ENCODE measurements at places on chromosomes 12 and 14.

GRCh38 chr14:75413013-75413412, 14.8 kb upstream of the JDP2 start:
- no peak for DNase-seq

DNA sequence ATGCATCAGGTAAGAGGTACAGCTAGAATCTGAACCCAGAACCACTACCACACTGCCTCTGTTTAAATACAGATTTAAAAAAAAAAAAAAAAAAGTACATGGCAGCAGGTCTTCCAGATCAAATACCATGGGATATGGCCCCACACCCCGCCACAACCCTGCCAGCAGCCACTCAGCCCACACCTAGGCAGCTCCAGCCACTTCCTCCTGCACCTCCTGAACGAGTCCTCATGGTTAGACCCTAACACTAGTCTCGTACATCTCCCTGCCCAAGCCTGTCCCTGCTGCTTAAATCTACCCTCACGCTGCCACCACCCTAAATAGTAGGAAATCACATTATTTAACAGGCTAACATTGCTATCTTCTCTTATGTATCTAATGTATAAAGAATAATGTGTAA, 12.6 kb downstream of the SETD3 start:
- DNase-seq = no peak

- DNase-seq = no peak
These were observed 393.0 kb downstream of the FSCB start for GRCh38 chr14:44113769-44114730.

GRCh38 chr12:2682296-2683251, 112.2 kb upstream of the FKBP4 start:
- peak; percentile 90 for DNase-seq

DNA sequence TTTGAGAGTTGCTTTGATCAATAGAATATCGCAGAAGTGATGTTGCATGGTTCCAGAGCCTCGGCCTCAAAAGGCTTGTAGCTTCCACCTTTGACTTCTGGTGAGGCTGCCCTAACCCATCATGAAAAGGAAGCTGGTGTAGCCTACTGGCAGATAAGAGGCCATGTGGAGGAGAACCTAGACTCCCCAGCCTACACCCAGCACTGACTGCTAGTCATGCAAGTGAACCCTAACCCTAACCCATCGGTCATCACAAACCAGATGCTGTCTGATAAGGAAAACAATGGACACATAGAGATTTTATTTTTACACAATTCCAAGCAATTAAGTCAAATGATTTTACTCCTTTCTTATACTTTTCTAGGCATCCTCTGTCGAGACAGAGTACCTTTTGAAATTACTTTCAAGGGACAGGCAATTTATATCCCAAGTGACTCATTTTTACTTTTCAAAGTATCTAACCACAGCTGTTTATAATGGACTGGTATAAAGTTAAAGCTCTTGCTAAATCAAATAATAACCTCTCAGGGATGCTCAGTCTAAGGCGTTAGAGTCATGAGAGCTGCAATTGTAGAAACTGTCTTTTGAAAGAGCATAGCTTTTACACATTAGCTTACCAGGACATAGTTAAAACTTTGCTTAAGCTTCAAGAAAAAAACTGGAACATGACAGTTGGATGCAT, 17.6 kb downstream of the PTPRB start:
- no peak for DNase-seq

GRCh38 chr12:47123730-47124129, 44.0 kb upstream of the AMIGO2 start:
- DNase-seq = no peak

- no peak for DNase-seq
These were observed 812.4 kb downstream of the NRXN3 start for GRCh38 chr14:78982551-78982950.

- peak; percentile 77 for DNase-seq
These were observed 311.2 kb downstream of the SEC23A start for GRCh38 chr14:38791862-38792261.

- DNase-seq = peak; percentile 7
These were observed 217.8 kb downstream of the LRFN5 start for GRCh38 chr14:41824441-41824840.

- no peak for DNase-seq
These were observed 228.2 kb upstream of the SFSWAP start for GRCh38 chr12:131482686-131483085.

GRCh38 chr12:108691998-108692808, 39.1 kb downstream of the CORO1C start:
- DNase-seq = peak; percentile 50

- no peak for DNase-seq
These were observed 75.9 kb upstream of the FBRSL1 start for GRCh38 chr12:132413931-132414588.

DNA sequence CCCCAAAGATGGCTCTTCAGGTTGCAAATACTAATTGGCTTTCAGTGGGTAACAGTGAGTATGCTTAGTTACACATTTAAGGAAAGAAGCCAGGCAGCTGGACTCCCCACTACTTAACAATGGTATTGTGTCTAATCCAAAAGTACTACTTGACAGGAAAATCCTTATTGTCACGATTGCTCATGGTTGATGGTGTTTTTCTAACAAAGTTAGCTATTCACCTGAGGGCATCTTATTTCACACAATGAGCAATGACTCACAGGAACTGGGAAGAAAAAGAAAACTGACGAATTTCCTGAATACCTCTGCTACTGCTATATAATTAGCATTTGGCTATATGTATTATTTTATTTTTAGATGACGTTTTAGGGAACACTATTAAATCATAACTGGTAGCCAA, 33.4 kb upstream of the ALG10 start:
- DNase-seq = peak; percentile 25

DNA sequence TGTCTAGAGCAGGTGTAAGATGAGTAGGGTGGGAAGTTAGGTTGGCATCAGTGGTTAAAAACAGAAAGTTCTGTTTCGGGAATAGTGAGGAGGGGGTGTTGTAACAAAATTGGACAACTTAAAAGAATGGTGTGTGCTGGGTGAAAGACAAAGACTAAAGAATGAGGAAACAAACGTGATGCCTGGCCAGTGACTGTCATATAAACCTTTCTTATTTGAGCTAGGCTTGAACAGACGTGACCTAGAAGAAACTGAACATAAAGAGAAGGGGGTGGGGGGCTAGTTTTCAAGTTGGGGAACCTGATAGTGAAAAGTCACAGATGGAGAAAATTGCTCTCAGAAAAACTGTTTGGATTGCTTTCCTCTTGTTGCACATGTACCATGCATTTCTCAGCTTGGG, 39.6 kb downstream of the RAD52 start:
- DNase-seq = no peak

DNA sequence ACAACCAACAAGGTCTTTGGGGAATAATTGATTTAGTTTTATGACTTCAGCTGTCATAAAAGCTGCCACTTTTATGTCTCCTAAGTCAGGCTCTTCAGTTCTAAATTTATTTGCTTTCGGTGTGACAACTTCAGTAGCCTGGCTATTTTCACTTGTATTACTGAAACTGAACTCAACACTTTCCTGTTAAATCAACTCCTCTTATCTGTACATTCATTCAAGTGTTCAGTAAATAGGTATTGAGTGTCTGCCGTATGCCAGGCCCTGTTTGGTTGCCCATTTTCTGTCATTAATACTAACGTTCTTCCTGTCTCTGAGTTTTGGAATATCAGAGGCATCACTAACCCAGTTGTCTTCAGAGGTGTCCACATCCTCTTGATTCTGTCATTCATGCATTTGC, 7.5 kb downstream of the UTP20 start:
- no peak for DNase-seq

GRCh38 chr12:100698518-100698917, 96.1 kb upstream of the ANO4 start:
- DNase-seq = no peak

DNA sequence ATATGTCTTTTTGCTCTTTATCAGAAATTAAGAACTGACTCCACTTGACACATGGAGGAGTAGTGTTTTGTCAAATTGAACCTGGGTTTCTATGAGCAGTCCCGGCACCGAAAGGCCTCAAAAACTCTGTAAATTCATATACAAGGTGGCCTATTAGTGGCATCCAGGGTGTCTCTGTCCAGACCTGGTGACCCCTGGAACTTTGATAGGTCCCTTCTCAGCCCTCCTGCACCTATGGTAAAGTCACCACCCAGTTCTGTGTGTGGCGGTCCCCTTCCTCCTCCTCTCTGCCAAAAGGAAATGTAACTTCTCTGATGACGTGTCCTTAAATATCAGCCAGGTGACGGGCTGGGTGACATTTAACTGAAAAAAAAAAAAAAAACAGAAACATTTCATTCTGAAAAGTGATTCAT, 204.0 kb upstream of the FOXN3 start:
- DNase-seq = no peak

DNA sequence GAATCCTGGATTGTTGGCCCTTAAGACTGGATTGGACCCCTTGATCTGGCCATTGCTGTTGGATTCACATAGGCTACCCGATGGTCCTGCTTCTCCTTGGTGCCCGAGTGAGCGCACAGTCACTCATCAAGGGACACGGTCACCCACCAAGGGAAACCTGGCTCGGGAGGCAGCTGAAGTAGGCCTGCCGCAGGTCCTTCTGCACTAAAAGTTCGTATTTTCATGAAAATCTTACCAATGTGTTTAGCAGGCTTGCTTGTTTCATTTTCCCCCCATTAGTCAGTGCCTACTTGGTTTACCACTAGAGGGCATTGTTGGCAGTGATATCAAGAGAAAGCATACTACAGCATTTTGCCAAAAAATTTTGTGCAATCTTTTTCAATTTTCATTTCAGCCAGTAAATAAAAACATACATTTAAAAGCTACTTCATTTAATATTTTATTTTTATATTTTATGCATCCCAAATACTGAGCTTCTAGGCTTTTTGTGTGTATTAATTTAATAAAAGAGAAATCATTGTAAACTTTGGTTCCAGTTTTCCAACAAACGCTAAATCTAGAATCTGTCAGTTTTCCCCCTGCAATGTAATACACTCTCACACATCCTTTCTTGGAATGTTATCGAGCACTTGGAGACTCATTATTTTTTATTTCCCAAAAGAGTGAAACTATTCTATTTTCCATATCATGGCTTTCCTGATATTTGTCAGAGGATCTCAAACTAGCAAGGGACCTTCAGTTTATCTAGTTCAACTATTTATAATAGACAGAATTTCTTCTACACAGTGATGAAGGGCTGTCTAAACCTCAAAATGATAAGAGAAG, 116.7 kb downstream of the LMNTD1 start:
- DNase-seq = peak; percentile 75

- DNase-seq = no peak
These were observed 656.8 kb downstream of the VRK1 start for GRCh38 chr14:97453991-97454390.

- DNase-seq = peak; percentile 45
These were observed 4.7 kb upstream of the CREBL2 start for GRCh38 chr12:12606781-12607589.

- no peak for DNase-seq
These were observed 23.0 kb upstream of the NRDE2 start for GRCh38 chr14:90354551-90355298.

DNA sequence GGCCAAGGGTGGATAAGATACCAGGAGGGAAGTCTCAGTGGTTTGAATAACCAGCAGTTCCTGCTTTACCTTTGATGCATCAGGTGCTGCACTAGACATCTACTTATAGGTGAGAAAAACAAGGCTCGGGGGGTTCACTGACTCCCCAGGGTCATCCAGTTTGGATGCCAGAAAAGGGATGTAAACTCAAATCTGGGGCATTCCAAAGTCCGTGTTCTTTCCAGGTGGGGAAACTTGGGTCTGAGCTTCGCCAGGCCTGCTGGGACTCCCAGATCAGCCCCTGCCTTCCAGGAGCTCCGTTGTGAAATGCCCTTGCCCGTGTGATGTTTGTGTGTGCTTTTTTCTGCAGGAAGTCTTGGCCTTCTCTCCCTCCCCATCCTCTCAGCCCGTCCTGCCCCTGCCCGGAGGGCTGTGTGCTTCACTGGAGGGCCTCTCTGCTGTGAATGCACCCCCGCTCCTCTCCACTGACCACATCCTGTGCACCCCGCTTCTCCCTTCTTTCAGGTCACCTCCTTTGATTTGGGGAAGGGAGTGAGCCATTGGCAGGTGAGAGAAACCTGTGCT, 42.1 kb downstream of the TSPAN9 start:
- DNase-seq = no peak

- DNase-seq = peak; percentile 62
These were observed 59.9 kb upstream of the FBRSL1 start for GRCh38 chr12:132429946-132430643.

DNA sequence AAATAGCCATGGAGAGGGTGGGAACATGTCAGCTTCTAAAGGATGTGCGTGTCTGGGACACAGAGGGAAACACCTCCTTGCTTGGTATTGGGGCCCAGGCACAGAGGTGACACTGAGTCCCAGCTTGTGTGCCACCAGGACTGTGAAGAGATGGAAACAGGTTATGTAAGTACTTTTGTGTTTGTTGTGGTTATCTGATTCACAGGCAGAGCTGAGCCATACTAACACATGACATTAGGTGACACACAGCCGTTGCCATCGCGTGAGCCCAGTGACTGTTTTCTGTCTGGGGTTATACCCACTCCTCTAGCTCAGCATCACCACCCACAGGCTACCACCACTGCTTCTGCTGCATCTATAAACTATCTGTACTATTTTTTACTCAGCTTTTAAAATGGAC, 12.1 kb upstream of the FLVCR2 start:
- DNase-seq = no peak

DNA sequence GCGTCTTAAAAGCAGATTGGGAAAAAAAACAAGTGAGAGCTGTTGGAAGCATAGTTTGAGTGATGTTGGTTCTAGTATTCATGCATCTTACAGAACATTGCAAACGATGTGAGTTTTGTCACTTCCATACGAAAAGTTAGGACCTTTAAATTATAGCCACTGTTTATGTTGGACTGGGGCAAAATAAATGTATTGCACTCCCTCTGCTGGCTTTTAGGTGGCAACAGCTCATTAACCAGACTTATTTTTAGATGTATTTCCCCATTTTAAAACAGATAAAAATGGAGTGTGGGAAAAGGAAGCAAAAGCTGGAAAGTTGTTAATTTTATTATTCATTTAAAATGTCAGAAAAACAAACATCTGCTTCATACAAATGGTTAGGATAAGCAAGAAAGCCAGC, 111.9 kb downstream of the LGR5 start:
- DNase-seq = no peak

Data from mesendoderm (in vitro differentiated cells).